Effector memory CD4-positive, alpha-beta T cell (primary cell): ENCODE measurements at places on chromosomes 5 and 9.

- H3K36me3 ChIP-seq: no peaks in the 10 kb centered on the region
- no peaks in the 10 kb centered on the region for H3K4me1 ChIP-seq
- DNase-seq: no peak
- H3K27me3 ChIP-seq: no peaks in the 10 kb centered on the region
- H3K27ac ChIP-seq: no peak overlapping the region
- no peak overlapping the region for H3K4me3 ChIP-seq
Measured at GRCh38 chr5:96283589-96283988, 149.5 kb downstream of the PCSK1 start.

GRCh38 chr9:88747768-88748167 lies 212.8 kb downstream of the NXNL2 start:
- no peak overlapping the region for H3K27ac ChIP-seq
- no peaks in the 10 kb centered on the region for H3K36me3 ChIP-seq

- H3K27me3 ChIP-seq: no peaks in the 10 kb centered on the region
- H3K27ac ChIP-seq: no peak overlapping the region
- DNase-seq: no peak
- no peaks in the 10 kb centered on the region for H3K4me1 ChIP-seq
- no peaks in the 10 kb centered on the region for H3K36me3 ChIP-seq
Measured at GRCh38 chr5:52275639-52276038, 512.1 kb upstream of the ITGA1 start.

DNA sequence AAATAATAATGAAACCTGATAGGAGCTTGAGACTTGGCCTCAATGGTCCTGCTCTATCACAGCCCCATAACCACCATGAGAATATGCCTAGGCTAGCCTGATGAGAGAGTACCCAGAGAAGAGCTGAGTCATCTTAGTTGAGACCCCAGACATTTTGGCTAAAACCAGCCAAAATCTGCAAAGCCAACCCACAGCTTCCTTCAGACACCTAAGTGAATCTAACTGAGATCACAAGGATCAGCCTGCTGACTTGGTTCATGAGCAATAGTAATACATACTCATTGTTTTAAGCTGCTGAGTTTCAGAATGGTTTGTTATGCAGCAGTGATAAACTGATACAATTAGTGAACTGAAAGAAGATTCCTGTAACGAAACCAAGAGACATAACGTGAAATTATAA lies 473.7 kb upstream of the PTGER4 start:
- H3K36me3 ChIP-seq: no peaks in the 10 kb centered on the region
- no peak overlapping the region for H3K4me3 ChIP-seq
- H3K4me1 ChIP-seq: no peaks in the 10 kb centered on the region
- DNase-seq: no peak
- no peak overlapping the region for H3K27ac ChIP-seq

DNA sequence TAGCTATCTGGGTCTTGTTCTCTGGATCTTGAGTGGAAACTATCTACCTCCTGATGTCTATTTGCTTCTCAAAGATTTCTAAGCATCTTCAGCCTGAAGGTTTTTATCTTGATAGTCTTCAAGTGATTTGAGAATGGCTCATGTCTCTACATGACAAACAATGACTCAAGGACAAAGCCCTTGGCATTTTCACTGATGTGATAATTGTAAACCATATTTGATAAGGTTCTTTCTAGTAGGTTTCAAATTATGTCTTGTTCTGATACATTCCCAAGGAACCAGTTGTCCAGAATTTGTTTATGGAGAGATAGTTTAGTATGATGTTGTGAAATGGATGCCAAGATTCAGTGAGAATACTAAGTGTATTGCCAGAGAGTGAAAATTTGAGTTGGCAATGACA lies 1079.3 kb upstream of the CDH9 start:
- no peaks in the 10 kb centered on the region for H3K4me1 ChIP-seq
- no peaks in the 10 kb centered on the region for H3K36me3 ChIP-seq
- no peak overlapping the region for H3K27ac ChIP-seq
- DNase-seq: no peak
- no peak overlapping the region for H3K4me3 ChIP-seq

- DNase-seq: no peak
- H3K27me3 ChIP-seq: no peaks in the 10 kb centered on the region
- no peak overlapping the region for H3K27ac ChIP-seq
- no peak overlapping the region for H3K4me3 ChIP-seq
- no peaks in the 10 kb centered on the region for H3K36me3 ChIP-seq
Measured at GRCh38 chr9:69637817-69638200, 34.4 kb downstream of the APBA1 start.

- H3K36me3 ChIP-seq: no peaks in the 10 kb centered on the region
- no peak overlapping the region for H3K27ac ChIP-seq
- H3K4me1 ChIP-seq: no peaks in the 10 kb centered on the region
- H3K27me3 ChIP-seq: no peaks in the 10 kb centered on the region
- no peak for DNase-seq
- H3K4me3 ChIP-seq: no peak overlapping the region
Measured at GRCh38 chr5:138772986-138773594, 19.9 kb downstream of the CTNNA1 start.

GRCh38 chr5:35333366-35333765 lies 103.1 kb upstream of the PRLR start:
- no peaks in the 10 kb centered on the region for H3K4me1 ChIP-seq
- no peak overlapping the region for H3K4me3 ChIP-seq
- H3K36me3 ChIP-seq: no peaks in the 10 kb centered on the region
- H3K27ac ChIP-seq: no peak overlapping the region
- no peaks in the 10 kb centered on the region for H3K27me3 ChIP-seq
- no peak for DNase-seq

- H3K4me1 ChIP-seq: no peaks in the 10 kb centered on the region
- H3K27me3 ChIP-seq: no peaks in the 10 kb centered on the region
- no peak overlapping the region for H3K4me3 ChIP-seq
- no peak overlapping the region for H3K27ac ChIP-seq
Measured at GRCh38 chr5:167961731-167962130, 329.7 kb upstream of the WWC1 start.

GRCh38 chr5:113612060-113612496 lies 98.6 kb downstream of the YTHDC2 start:
- DNase-seq: no peak
- H3K4me1 ChIP-seq: no peaks in the 10 kb centered on the region
- H3K27me3 ChIP-seq: no peaks in the 10 kb centered on the region
- H3K36me3 ChIP-seq: no peaks in the 10 kb centered on the region

DNA sequence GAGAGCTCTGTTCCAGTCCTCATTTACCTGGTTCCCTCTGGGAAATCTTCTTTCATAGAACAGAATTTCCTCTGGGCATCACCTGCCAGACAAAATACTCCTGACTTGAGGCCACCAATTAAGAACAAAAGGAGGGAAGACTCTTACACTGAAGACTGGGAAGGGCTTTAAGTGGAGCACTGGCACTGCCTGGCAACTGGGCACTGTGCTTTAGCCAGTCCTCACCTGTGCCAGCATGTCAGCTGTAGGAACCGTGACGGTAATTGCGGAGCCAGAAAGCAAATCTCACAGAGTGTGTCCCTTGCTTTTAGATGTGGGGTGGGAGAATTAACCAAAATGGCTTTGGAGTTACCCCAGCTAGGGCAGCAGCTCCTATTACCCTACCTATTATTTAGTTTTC lies 40.6 kb downstream of the FAM219A start:
- H3K4me1 ChIP-seq: no peaks in the 10 kb centered on the region
- no peaks in the 10 kb centered on the region for H3K36me3 ChIP-seq

DNA sequence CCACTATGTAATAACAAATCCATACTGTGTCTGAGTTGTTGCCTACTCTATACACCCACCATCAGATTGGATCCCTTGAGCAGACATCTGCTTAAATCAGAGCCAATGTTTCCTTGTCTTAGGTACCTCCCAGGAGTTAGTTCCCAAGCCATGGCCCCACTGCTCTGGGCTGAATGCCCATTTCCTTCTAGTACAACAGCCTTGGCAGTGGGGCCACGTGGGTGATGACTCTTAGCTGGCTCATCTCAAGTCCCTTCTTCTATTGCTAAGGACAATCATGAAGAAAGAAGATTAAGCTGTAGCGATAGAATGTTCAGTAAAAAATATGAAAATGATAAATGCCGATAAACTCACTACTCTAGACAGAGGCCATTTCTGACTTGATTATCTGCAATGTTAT lies 16.6 kb downstream of the PTGR1 start:
- no peak overlapping the region for H3K27ac ChIP-seq
- H3K4me3 ChIP-seq: no peak overlapping the region
- H3K27me3 ChIP-seq: no peaks in the 10 kb centered on the region
- H3K4me1 ChIP-seq: no peaks in the 10 kb centered on the region
- no peak for DNase-seq

GRCh38 chr5:79529110-79529509 lies 15.2 kb upstream of the HOMER1 start:
- no peak for DNase-seq
- no peaks in the 10 kb centered on the region for H3K4me1 ChIP-seq
- H3K27ac ChIP-seq: no peak overlapping the region
- no peaks in the 10 kb centered on the region for H3K27me3 ChIP-seq

DNA sequence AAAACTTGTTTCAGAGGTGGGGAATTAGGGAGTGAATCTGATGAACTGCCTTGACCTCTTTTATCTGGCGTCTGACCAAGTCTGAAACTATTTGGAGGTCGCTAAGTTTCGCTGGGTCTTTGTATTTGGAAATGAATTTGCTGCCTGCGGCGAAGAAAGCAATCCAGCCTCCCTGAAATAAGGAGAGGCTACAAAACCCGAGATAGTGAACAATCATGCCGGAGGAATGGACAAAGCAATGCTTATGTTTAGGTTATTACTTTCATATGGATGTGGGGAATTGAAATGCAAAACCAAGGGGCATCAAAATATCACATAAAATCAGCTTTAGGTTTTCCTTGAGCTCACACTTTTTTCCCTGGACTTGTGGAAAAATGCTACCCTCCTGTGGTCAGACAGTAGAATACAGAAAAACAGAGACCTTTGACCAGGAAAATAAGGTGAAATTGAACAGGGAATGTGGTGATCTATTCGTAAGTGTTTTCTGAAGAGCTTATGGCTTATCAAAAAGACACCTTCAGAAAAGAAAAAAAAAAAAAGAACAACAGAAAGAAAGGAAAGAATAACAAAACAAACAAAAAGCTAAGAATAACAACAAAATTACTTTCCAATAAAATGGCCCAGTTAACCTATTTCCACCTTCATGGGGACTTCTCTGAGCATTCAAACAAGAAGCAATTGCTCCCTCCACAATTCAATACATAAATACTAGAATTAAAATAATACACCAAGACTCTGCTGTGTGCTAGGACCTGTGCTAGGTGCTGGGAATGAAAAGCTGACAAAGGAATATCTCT lies 68.6 kb upstream of the DPYSL3 start:
- no peak overlapping the region for H3K27ac ChIP-seq
- no peaks in the 10 kb centered on the region for H3K27me3 ChIP-seq
- no peaks in the 10 kb centered on the region for H3K36me3 ChIP-seq
- DNase-seq: no peak
- no peaks in the 10 kb centered on the region for H3K4me1 ChIP-seq

DNA sequence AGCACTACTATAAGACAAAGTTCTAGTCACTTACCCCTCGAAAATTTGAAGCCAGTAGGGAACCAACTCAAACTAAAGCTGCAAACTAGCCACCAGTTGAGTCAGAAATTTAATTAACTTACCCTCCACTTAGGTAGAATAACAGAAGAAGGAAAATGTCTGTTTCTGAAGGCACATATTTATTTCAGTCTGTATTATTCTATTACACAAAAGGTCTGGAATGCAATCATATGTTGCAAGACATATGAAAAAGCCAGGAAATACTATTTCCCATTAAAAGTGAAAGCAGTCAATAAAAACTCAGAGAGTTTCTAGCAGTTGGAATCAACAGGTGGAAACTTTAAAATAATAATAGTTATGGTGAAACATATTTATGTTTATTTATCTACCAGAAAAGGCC lies 79.2 kb upstream of the SLCO4C1 start:
- no peak overlapping the region for H3K4me3 ChIP-seq
- no peaks in the 10 kb centered on the region for H3K36me3 ChIP-seq
- no peak for DNase-seq
- no peaks in the 10 kb centered on the region for H3K27me3 ChIP-seq

DNA sequence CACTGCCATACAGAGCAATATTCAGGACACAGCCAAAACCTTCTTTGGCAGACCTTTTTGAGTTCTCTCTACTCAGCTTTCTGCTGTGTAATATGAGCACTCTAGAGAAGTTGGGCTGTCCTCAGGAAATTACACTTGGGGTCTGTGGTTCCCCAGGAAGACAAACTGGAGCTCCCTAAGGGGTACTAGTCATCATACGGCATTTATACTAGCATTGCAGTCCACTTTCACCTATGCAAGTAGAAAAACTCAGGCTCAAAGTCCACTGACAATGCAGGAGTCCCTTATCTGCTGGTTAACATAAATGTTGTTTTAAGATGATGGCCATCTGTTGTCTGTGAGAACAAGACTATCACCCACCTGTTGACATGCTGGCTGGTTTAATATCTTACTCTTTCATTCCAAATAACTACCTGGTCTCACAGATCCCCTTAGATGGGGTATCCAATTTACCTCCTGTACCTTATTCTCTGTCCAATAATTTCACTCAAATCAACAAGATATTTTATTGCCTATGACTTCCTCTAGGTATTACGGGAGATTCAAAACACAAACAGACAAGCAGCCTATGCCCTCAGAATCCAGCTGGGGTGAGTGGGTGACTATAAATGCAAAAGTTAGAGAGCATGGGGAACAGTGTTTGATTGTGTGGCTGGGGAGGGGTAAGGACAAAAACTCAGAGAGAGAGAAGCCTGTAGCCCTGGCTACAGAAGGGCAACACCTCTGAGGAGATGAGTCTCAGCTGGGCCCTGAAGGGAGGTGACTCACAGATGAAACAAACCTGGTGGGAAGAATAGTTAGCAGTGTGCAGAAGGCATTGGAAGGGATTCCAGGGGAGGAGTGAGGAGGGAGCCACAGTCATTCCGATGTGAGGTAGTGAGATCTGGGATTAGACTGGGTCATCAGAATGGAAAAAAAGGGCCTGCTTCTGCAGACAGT lies 10.2 kb downstream of the DOCK8 start:
- H3K4me1 ChIP-seq: peaks cover 6% of the 10 kb centered on the region
- no peak overlapping the region for H3K4me3 ChIP-seq
- DNase-seq: no peak

- H3K4me3 ChIP-seq: no peak overlapping the region
- no peaks in the 10 kb centered on the region for H3K4me1 ChIP-seq
- no peaks in the 10 kb centered on the region for H3K36me3 ChIP-seq
- DNase-seq: no peak
- H3K27ac ChIP-seq: no peak overlapping the region
Measured at GRCh38 chr9:83247732-83248131, 184.8 kb upstream of the RASEF start.

DNA sequence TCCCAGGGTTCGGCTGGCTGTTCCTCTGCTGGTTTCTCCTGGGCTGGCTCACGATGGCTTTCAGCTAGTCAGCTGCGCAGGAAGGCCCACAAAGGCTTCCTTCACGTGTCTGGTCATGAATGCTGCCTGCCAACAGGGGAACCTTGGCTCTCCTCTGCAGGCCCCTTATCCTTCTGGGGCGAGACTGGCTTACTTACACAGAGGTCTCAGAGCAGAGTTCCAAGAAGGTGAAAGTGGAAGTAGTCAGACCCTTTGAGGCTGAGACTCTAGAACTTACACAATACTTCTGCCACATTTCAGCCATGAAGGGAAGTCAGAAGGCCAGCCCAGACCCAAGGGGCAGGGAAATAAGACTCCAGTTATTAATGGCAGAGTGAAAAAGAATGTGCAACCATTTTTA lies 99.5 kb downstream of the LHFPL2 start:
- H3K27me3 ChIP-seq: no peaks in the 10 kb centered on the region
- DNase-seq: no peak
- H3K4me1 ChIP-seq: no peaks in the 10 kb centered on the region
- H3K27ac ChIP-seq: no peak overlapping the region
- no peaks in the 10 kb centered on the region for H3K36me3 ChIP-seq
- no peak overlapping the region for H3K4me3 ChIP-seq
